ENCODE measurements at places on chromosomes 13 and 19. TPM values are rescaled to one million over a fixed set of nuclear protein-coding genes. Genes with fewer than 3 reads are reported as not detected.

Gene VAV1
- 0.17 TPM for total RNA-seq

Gene CEACAM20
- total RNA-seq, result not detected

Gene EPS8L1
- total RNA-seq, result 68.3 TPM

Gene GJB6
- 27.5 TPM for total RNA-seq
